ENCODE measurements at places on chromosomes 13 and 19.

DNA sequence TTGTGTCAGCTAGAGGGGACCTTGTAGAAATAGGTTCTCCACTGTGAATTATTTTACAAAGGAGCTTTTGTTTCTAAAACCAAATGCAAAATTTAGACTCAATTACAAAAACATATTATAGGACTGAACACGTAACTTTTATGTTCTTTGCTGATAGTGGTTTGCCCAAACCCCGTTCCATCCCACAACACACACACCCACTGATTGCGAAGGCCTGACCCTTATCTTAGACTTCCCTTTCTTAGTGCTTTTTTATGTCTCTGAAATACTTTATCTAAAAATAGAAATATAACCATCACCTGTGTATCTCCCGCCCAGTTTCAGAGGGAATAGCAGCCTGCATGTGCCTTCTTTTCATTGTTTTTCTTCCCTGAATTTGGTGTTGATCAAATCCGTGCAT lies 13.0 kb downstream of the CCNA1 start:
- DNase-seq, result no peak

DNA sequence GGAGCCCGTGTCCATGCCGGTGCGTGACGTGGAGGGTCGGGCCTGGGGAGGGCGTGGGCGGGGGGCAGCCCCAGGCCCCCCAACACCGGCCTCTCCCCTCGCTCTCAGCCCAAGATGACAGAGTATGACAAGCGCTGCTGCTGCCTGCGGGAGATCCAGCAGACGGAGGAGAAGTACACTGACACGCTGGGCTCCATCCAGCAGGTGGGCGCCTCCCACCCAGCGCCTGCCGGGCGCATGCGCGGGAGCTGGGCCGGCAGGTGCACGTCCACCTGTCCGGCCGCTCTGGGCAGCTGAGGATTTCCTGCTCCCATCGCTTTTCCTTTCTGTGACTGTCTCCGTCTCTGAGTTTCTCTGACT lies 49.8 kb downstream of the VAV1 start:
- no peak for DNase-seq

DNA sequence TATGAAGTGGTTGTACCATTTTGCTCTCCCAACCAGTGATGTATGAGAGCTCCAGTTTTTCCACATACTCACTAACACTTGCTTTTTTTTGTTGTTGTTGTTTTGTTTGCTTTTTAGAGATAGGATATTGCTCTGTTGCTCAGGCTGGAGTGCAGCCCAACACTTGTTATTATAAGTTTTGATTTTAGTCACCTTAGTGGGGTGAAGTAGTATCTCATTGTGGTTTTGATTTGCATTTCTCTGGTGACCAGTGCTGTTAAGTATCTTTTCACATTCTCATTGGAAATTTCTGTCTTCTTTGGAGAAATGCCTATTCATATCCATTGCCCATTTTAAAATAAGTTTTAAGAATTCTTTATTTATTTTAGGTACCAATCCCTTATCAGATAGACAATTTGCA lies 31.3 kb downstream of the CYP4F22 start:
- no peak for DNase-seq

GRCh38 chr13:62278271-62278670 lies 862.6 kb upstream of the PCDH20 start:
- DNase-seq, result no peak

Measured in Caco-2 (cell line).